ENCODE measurements at places on chromosomes 4 and X.

GRCh38 chr4:156790866-156791265 lies 180.7 kb downstream of the PDGFC start:
- DNase-seq = no peak

DNA sequence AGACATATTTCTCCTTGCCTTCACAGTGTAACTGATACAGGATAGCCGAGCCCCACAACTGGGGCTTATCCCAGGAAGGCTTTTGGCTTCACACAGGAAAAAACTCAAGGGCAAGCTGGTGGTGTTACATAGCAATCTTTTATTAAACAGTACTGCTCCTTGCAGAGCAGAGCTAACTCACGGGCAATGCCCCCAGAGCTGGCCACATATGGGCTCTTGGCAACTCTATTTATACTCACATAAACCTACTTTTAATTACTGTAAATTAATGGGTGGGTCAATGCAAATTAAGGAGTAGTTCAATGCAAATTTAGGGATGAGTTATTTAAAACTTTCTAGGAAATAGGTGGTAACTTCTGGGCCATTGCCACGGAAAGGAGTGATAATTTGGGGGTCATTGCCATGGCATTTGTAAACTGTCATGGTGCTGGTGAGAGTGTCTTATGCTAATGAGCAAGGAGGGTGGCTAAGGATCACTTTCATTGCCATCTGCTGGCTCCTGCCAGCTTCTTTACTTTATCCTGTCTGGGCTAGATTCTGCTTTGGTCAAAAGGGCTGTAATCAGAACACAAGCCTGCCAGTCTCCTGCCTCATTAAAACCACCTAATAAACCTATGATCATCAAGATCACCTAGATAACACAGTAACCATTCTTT lies 288.8 kb downstream of the CENPC start:
- DNase-seq = no peak

- no peak for DNase-seq
Observed at GRCh38 chr4:165361810-165362209, 17.0 kb upstream of the CPE start.

DNA sequence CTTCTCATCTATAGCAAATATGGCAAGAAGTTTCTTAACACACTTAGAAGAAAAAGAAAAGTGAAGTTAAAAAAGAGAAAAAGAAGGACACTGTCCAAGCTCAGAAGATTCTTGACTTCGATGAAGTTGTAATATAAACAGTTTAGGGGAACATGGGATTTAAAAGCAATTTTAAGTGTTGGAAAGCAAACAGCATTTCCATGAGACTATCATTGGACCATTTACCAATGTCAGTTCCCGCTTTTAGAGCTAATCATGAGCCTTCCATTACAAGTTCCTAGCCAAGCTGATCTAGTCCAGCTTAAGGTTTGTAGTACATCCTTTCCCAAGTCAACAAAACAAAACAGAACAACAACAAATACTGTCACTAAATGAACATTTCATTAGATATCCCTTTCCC lies 45.1 kb upstream of the FGF2 start:
- no peak for DNase-seq

GRCh38 chrX:74535408-74536151 lies 78.8 kb downstream of the RLIM start:
- no peak for DNase-seq

DNA sequence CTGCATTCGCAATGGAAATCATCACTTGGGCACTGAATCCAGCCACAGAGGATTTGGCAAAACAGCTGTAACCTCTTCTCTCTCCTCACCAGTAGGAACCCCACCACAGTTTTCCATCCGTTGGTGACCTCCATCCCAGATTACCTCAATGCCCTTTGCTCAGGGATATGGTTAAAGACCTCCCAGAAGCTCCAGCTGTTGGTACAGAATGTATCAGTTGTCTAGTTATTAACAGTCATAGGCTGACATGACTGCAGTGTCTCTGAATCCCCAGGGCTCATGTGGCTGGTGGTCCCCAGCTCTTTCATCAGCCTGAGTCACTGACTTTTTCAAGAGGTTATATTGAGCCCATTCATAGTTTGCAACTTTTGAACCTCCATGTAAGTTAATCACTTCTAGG lies 189.8 kb upstream of the HHIP start:
- no peak for DNase-seq

- DNase-seq = no peak
Observed at GRCh38 chrX:121921258-121921657, 873.8 kb downstream of the GLUD2 start.

- no peak for DNase-seq
Observed at GRCh38 chr4:99998062-99998867, 48.2 kb upstream of the H2AZ1 start.

GRCh38 chrX:1472975-1473374 lies 20.3 kb upstream of the ASMTL start:
- DNase-seq = no peak

GRCh38 chr4:73450398-73451004 lies 14.5 kb downstream of the AFP start:
- peak; percentile 74 for DNase-seq

- DNase-seq = no peak
Observed at GRCh38 chr4:78166622-78167021, 109.5 kb downstream of the FRAS1 start.

DNA sequence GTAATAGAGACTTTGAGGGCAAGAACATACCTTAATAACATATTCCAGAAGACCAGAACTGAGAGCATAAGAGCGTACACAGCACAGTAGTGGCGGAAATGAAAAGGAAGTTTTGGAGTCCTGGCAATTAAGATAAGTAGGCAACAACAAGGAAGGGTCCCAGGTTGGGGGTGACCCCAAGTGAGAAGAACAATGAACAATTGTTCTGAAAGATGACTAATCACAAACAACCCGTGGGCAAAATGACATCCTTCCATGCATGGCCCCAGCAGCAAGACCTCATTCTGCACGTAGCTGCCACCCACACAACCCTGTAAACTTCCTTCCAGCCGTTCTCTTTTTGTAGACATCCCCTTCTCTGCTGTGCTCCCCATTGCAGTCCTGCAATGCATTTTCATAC lies 384.4 kb upstream of the PABPC4L start:
- no peak for DNase-seq

GRCh38 chr4:168293386-168293975 lies 25.1 kb downstream of the DDX60 start:
- DNase-seq = no peak

GRCh38 chr4:26288355-26288909 lies 32.4 kb upstream of the RBPJ start:
- DNase-seq = no peak

DNA sequence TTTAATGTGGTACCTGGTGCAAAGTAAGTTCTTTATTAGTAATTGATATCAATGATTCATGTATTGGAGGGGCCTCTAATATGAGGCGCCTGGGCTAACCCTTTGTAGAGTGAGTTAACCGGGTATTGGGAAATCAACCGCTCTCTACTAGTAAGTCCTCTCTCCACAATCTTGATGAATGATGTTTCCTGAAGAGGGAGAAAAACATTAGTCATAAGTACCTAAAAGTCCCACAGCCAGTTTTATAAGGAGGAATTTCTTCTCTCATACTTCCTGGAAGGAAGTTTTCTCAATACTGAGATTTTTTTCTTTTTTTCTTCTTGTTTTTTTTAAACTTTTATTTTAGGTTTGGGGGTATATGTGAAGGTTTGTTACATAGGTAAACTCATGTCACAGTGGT lies 62.3 kb downstream of the AGTR2 start:
- no peak for DNase-seq

- no peak for DNase-seq
Observed at GRCh38 chr4:17681281-17682221, 67.1 kb downstream of the MED28 start.

- no peak for DNase-seq
Observed at GRCh38 chr4:162891788-162892707, 274.6 kb downstream of the NAF1 start.

GRCh38 chr4:60812811-60813210 lies 387.3 kb upstream of the ADGRL3 start:
- no peak for DNase-seq

- peak; percentile 65 for DNase-seq
Observed at GRCh38 chrX:22220941-22221340, 51.8 kb upstream of the CBLL2 start.

GRCh38 chrX:47587091-47587891 lies 5.1 kb downstream of the TIMP1 start:
- DNase-seq = no peak

DNA sequence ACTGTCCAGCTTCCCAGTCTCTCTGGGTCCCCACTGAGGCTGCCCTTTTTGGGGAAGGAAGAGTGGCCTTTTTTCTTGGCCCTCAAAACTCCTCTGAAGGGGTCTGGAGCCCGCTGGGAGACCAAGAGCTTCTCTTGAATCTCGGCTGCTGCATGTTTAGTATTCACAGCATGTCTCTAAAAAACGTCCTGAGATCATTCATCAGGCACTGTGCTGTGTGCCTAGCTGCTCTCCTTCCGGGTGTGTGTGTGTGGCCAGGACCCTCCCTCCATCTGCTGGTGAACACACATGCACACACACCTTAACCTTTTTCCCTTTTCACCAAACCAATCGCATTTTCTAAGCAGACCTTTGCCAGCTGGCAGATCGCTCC lies 841 bp upstream of the FRMPD3 start:
- DNase-seq = no peak

DNA sequence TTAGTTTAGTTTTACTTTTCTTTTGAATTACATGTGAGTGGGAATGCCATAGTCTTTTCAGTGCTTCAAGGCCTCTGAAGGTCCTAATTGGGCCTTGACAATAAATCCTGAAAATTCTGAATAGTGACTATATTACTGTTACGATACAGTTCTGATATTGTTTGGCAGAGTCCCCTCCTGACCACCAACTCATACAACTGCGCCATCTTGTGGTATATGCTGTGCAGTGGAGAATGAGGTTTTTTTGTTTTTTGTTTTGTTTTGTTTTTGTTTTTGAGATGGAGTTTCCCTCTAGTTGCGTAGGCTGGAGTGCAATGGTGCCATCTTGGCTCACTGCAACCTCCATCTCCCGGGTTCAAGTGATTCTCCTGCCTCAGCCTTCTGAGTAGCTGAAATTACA lies 56.6 kb upstream of the CHRDL1 start:
- DNase-seq = no peak

- no peak for DNase-seq
Observed at GRCh38 chrX:154417157-154417556, 5.8 kb downstream of the TAFAZZIN start.

GRCh38 chr4:72365016-72365415 lies 204.0 kb downstream of the ADAMTS3 start:
- no peak for DNase-seq

GRCh38 chr4:41204400-41204978 lies 9.9 kb downstream of the APBB2 start:
- no peak for DNase-seq

DNA sequence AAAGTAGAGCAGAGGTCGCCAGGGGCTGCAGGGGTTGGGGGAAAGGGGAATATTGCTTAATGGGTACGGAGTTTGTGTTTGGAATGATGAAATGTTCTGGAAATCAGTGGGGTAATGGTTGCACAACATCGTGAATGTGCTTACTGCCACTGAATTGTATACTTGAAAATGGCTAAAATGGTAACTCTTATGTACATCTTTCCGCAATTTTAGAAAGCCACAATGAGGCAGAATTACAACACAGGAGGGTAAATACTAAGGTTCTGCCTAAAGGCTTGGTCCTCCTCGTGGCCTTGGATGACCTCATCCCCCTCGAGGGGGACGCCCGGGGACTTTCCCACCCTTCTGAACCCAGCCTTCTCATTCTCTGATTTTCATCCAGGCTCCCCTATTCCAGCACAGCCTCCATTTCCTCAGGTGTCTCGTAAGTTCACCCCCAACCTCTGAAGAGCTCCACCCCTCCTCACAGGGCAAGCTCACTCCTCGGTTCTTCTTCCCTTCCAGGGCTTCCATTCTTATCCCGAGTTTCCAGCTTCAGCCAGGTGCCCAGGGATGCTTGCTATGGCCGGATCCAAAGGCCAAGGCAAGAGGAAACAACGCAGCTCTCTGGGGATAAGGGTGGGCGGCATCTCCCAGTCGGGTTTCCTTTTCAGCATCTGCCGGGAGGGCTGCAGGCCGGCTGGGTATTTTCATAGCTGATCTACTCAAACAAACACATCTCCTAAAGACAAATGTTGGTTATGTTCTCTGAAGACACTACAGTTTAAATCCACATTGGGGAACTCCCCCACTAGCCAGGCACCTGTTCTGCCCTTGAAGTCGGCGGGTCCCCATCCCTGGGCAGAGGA lies 71.3 kb upstream of the ACSL1 start:
- DNase-seq = no peak

GRCh38 chr4:11182031-11182430 lies 246.7 kb downstream of the HS3ST1 start:
- no peak for DNase-seq

DNA sequence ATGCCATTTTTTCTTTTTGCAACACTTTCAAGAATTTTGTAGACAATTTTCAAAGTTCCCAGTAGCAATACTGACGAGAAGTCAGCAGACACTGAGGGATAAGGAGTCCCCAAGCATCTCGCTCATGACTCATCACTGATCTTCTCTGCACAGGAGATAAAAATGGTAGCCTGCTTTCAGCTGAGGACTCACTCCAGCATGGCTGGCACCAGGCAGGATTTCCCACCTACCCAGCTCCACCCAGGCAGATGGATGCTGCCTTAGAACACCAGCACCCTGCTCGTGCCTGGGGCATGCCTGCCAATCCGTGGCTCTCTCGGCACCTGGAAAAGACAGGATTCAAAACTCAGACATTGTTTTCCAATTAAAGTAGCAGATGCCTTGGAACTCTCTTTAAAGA lies 24.9 kb downstream of the JAKMIP1 start:
- no peak for DNase-seq

DNA sequence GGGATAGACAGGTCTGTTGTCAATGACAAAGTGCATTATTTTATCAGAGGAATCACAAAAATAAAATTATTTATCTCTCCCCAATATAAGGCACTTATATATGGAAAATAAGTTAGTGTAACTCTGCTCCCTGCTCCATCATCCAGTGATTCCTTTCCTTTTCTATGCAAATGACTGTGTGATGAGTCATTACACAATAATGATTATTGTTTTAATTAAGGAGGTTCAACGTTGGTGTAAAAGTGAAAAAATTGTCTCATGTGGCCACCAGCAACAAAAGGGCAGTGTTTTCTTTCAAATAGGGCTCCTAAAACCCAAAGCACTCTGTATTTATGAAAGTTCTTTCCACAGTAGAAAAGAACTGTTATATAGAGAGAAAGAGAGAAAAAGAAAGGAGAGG lies 16.7 kb downstream of the SLC7A11 start:
- DNase-seq = no peak

GRCh38 chrX:29541038-29541437 lies 674.3 kb upstream of the MAGEB2 start:
- no peak for DNase-seq

GRCh38 chr4:8010618-8011017 lies 71.0 kb upstream of the AFAP1 start:
- DNase-seq = no peak

GRCh38 chr4:52001616-52002015 lies 18.5 kb downstream of the LRRC66 start:
- no peak for DNase-seq

DNA sequence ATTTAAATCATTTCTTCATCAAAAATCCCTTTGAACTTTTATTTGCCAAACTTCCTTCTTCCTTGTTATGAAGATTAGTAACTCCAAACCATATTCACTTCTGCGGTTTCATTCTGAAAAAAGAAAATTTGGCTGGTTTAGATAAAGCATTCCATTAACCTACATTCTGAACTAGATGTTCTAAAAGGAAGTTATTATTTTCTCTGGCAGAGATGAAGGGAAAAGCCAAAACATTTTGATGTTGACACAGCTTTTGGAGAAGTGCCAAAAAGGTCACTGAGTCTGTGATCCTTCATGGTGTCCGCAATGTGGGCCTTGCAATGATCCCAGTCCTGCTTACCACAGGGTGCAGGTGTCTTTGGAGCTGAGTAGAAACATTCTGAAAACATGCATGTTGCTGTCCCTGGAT lies 36.0 kb downstream of the CXCL8 start:
- DNase-seq = no peak

- peak; percentile 5 for DNase-seq
Observed at GRCh38 chrX:70979136-70979762, 48.4 kb upstream of the SLC7A3 start.
